ENCODE measurements at places on chromosomes 7 and 10.

GRCh38 chr7:56110611-56111010, 4.3 kb upstream of the CHCHD2 start:
- no peak for DNase-seq

DNA sequence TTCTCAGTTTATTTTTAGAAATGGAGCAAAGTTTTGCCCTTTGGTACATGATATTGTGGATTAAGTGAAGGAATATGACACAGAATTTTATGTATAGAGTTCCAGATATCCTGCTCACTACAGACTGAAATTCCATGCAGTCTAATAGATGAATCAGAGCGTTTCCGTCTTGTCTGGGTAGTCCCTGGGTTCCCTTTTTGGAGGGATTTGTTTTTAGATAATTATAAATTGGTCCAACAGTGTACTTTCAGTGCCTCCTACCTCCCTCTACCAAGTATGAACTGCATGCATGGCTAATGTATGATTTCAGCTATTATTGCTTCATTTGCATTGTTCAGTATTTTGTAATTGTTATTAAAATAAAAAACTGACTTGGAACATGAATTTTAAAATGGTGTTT, 74.4 kb downstream of the SEPTIN7 start:
- no peak for DNase-seq

GRCh38 chr10:21733710-21734109, 199.7 kb downstream of the MLLT10 start:
- no peak for DNase-seq

- no peak for DNase-seq
Measured at GRCh38 chr10:125868372-125868975, 12.6 kb downstream of the DHX32 start.

- no peak for DNase-seq
Measured at GRCh38 chr7:77222065-77222464, 22.4 kb upstream of the FGL2 start.

DNA sequence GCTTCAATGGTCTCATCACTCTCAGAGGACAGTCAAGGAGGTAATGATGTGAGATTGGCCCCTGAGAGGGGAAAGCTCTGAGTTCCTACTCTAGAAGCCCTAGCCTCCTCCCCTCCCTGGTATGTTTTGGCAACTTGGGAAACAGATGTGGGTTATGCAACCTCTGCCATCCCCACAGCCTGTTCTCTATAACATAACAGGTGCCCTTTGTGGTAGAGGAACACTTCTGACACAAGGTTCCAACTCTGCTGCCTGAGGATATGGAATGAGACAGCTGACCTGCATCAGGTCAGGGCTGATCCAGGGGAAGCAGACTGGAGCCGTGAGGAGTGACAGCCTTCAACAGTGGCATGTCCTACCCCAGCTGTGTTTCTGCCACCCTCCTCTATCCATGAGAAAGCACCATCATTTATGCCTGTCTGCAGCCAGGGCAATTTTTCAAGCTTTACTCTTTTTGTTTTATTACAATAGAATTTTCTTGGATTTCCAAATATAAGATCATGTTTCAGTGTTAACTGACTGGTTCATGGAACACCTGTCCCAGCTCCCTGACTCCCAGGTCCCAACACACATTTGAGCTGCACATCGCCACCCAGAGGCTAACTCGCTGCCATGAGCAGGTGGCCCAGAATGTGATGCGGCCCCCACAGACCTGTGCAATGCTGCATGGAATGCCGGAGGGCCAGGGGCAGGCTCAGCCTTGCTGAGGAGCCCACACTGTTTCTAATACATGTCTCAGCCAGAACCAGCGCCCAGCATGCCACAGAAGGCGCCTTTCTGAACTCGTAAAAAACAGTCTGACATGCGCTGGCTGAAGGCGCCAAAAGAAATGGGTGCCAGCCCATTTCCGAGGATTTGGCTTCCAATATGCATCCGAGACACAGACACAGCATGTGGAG, 124.8 kb upstream of the CHST15 start:
- DNase-seq: no peak

GRCh38 chr7:74193054-74193453, 16.8 kb upstream of the LAT2 start:
- DNase-seq: no peak

Measured in CD4-positive, alpha-beta T cell treated with Interferon alpha-2 for 1 hour (primary cell).